ENCODE measurements at places on chromosomes 12 and 14.

GRCh38 chr12:48482930-48483329 lies 632 bp downstream of the C12orf54 start:
- no peak for DNase-seq

- no peak for DNase-seq
These were observed 184.4 kb upstream of the GRIP1 start for GRCh38 chr12:66863276-66863675.

- DNase-seq, result peak; percentile 94
These were observed 65.4 kb downstream of the TAOK3 start for GRCh38 chr12:118307069-118307954.

- no peak for DNase-seq
These were observed 5.5 kb downstream of the KRT74 start for GRCh38 chr12:52568111-52568510.

DNA sequence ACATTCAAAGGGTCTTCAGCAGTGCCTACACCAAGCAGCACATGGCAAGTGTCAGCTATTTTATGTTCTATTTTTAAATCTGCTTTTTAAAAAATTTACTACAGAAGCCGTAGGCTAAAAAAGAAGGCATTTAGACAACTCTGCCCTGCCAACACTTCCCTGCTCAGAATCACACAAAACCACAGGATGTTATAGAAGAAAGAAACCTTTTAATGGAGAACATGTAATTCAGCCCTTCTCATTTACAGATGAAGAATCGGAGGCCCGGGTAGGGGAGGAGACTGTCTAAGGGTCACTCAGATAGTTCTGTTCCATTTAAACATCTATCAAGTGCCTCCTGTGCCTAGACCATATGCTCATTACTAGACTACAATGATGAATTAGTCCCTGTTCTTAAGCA lies 171.8 kb upstream of the NTF3 start:
- DNase-seq, result no peak

DNA sequence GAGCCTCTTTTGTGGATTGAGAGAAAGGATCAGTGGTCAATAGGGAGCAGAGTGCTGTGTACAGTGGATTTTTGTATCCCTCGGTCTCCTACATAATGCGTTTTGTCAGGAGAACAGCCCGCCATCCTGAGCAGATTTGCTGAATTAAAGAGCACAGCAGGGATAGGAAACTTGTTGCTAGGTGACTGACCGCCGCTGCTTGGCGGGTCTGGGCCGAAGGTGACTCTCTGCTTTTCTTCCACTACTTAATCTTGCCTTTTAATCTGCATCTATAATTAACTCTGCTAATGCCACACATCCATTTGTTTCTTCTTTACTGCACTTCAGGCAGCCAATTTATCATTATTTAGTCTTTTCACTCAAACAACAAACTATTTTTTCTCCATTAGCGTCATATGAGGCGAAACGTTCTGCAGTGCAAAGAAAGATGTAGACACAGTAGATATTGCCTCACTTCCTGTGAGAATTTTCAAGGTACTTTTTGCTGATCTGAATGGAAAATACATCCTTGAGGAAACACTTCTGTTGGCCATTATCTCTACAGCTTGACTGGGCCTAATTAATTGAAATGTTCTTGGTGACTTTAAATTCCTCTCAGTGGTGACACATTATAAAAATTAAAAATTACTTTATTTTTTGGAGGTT lies 108.0 kb downstream of the PPM1A start:
- no peak for DNase-seq

GRCh38 chr12:107444771-107445170 lies 240.8 kb upstream of the PWP1 start:
- DNase-seq, result no peak

GRCh38 chr12:72509891-72510290 lies 237.7 kb downstream of the TRHDE start:
- no peak for DNase-seq

GRCh38 chr12:2354151-2354991 lies 301.6 kb downstream of the CACNA1C start:
- DNase-seq, result no peak

DNA sequence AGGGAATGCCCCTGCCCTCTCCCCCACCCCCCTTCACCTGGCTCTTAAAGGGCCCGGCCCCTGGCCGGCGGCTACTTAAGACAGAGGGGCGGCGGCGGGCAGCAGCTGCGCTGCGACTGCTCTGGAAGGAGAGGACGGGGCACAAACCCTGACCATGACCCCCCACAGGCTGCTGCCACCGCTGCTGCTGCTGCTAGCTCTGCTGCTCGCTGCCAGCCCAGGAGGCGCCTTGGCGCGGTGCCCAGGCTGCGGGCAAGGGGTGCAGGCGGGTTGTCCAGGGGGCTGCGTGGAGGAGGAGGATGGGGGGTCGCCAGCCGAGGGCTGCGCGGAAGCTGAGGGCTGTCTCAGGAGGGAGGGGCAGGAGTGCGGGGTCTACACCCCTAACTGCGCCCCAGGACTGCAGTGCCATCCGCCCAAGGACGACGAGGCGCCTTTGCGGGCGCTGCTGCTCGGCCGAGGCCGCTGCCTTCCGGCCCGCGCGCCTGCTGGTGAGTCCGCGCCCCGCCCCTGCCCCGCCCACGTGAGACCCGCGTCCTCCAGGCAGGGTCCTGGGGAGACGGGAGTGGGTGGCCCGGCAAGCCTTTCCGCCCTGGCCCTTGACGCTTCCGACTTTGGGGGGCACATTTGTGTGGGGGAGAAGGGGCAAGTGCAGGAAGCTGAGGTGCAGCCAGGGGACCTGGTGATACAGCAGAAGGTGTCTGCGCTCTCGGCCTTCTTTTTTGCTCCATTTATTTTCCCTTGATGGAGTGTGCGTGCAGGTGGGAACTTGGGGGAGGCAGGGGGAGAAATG lies at the start of gene IGFBP6:
TSS of gene IGFBP6 (plus strand) at position 104 of the 790 bp plus-strand sequence. CDS start at position 155, 51 bp downstream.
- DNase-seq, result peak; percentile 45

GRCh38 chr14:56487761-56488160 lies 91.8 kb upstream of the TMEM260 start:
- DNase-seq, result peak; percentile 45

- DNase-seq, result no peak
These were observed 58.9 kb downstream of the DHRS2 start for GRCh38 chr14:23694949-23695663.

DNA sequence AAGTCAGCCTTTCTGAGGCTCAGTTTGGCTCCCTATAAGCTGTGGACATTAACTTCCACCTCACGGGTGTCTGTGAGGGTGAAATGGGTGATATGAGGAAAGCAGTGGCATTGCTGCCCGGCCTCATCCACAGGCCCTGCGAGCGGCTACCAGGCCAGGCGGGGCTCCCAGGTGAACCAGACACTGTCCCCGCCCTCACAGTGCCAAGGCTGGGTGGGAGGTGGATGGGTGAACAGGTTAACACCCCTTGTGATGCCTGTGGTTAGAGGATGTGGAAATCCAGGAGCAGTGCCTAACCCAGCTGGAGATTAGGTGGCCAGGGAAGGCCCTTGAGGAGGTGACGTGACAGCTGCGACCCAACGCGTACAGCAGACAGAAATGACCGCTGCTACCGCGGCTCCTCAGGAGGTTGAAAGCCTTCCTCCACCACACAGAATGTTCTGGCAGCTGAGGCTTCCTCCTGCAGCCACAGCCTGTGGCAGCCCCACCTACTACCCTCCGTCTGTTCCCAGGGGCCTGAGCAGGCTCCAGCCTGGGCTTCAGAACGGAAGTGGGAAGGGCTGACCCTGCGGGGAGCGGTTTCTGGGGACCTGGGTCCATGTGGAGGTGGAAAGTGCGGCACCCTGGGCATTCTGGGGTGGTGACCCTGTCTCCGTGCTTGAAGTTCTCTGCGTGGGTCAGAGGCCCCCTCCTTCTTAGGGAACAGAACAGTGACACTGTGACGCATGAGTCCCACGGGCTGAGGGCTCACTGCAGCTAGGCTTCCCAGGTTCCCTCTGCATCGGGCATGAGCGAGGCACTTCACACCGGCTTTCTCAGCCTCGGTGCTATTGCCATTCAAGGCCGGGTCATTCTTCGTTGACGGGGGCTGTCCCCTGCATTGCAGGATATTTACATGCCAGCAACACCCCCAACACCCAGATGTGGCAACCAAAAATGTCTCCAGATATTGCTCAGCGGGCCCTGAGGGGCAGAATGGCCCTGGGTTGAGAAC lies 9.7 kb downstream of the MMAB start:
- DNase-seq, result no peak

GRCh38 chr12:123488539-123489230 lies 30.7 kb downstream of the SNRNP35 start:
- no peak for DNase-seq

- DNase-seq, result peak; percentile 53
These were observed 106.2 kb upstream of the NAV3 start for GRCh38 chr12:77724367-77724957.

- peak; percentile 52 for DNase-seq
These were observed 185.7 kb upstream of the GRIN2B start for GRCh38 chr12:14167005-14167628.

GRCh38 chr14:102189874-102190273 lies 50.2 kb downstream of the WDR20 start:
- DNase-seq, result no peak

- DNase-seq, result no peak
These were observed 1120.8 kb upstream of the TMEM132C start for GRCh38 chr12:127145929-127146789.

GRCh38 chr14:104555430-104556255 lies 23.9 kb upstream of the C14orf180 start:
- no peak for DNase-seq

GRCh38 chr12:18653465-18653864 lies 84.3 kb downstream of the PLCZ1 start:
- DNase-seq, result no peak

DNA sequence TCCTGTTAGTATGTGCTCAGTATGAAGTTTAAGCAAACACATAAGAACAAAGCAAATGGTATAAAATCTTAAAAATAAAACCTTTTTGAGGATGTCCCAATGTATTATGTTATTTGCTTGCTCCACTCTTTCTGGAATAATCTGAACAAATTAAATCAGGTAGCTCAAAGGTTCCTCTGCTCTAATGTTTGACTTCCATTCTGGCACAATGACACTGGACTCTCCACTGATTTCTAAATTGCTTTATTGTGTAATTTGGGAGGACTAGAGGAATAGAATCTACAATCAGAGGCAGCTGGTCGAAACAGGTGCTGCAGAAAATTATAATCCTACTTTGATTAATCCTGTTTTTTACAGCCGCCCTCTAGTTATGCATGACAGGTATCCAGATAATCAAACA lies 523.7 kb upstream of the FOXG1 start:
- no peak for DNase-seq

DNA sequence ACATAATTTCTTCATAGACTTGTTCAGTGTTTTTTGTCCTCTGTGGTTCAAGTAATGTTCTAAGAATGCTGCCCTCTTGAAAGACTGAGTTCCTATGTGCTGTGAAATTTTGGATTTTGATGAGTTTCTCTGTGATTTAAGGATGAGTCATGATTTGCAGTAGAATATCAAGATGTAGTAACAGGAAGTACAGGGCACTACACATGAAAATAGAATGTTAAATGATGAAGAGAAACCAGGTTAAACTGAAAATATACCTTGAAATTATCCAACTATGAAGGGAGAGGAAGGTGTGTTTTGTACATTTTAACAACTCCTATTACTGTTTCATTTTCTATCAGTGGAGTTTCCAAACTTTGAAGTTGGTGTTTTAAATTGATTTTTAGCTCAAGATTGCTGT lies 4.8 kb downstream of the ELK3 start:
- peak; percentile 94 for DNase-seq

DNA sequence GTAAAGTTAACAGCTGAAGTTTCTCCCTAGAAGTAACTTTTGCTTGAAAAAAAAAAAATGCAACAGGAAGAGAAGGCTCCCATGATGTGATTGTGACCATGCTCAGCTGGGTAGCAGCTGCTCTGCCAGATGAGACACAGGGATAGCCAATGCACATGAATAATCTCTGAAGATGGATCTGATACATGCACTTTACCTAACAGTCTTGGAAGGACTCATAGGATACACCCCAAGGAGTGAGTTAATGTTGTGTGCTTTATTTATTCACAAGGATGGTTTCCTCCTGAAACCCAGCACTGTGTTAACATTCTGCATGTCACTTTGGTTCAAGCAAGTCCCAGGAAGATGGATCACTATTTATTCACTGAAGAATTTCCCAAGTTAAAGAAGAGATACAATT lies 46.5 kb downstream of the NDUFA12 start:
- peak; percentile 76 for DNase-seq

- no peak for DNase-seq
These were observed 255.2 kb upstream of the FAR2 start for GRCh38 chr12:28893856-28894255.

- no peak for DNase-seq
These were observed 119.6 kb downstream of the SLC16A7 start for GRCh38 chr12:59715434-59715833.

DNA sequence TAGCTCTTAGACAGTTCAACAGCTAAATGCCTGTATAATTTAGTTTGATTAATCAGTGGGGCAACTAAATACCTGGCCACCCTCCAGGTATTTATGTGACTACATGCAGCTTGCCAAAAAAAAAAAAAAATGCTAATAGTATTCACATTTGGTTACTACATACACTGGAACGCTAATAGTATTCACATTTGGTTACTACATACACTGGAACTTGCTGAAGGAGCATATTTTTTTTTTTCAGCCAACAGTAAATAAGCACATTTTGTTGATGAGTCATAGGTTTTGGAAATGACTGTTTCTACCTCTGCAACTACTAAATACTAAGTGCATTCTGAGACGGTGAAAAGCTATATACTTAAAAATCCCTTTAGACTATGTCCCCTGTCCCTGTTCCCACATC lies 1172.3 kb downstream of the LRFN5 start:
- DNase-seq, result no peak

- peak; percentile 33 for DNase-seq
These were observed 160.9 kb downstream of the SPTSSA start for GRCh38 chr14:34300882-34301734.

GRCh38 chr14:89180546-89180945 lies 236.5 kb downstream of the FOXN3 start:
- DNase-seq, result no peak

DNA sequence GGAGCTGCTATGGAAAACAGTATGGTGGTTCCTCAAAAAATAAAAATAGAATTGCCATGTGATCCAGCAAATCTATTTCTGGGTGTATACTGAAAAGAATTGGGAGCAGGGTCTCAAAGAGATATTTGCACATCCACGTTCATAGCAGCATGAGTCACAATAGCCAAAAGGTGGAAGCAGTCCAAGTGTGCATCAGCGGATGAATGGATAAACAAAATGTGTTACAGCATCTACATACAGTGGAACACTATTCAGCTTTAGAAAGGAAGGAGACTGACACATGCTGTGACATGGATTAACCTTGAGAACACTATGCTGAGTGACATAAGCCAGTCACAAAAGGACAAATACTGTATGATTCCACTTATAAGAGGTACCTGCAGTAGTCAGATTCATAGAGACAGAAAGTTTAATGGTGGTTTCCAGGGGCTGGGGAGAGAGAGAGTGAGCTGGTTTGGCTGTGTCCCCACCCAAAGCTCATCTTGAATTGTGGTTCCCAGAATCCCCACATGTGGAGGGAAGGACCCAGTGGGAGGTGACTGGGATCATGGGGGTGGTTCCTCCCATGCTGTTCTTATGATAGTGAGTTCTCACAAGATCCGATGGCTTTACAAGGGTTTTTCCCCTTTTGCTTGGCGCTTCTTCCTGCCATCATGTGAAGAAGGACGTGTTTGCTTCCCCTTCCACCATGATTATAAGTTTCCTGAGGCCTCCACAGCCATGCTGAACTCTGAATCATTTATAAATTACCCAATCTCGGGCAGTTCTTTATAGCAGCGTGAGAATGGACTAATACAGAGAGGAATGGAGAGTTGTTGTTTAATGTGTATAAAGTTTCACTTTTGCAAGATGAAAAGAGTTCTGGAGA lies 17.6 kb upstream of the TBC1D30 start:
- peak; percentile 38 for DNase-seq
